ENCODE measurements at places on chromosomes 12 and 14.

DNA sequence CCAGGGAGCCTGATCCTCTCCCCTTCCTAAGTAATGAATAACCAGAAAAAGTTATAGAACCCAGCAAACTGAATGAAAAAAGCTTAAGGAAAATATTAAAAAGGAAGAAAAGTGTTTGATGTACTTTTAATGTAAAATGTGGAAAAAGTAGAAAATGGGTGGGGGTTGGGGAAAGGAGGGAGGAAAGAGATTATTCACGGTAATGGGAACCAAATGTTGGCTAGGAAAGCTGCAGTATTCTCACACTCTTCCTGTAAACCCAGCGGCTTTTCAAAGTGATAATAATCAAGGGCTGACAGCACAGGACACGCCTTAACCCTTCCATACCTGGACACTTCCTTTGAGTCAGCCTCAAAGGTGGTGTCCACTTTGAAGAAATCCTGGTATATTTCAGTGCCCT lies 139.2 kb downstream of the TGFB3 start:
- no peak for DNase-seq

GRCh38 chr12:51357374-51358047 lies 11.0 kb upstream of the CELA1 start:
- DNase-seq = no peak

DNA sequence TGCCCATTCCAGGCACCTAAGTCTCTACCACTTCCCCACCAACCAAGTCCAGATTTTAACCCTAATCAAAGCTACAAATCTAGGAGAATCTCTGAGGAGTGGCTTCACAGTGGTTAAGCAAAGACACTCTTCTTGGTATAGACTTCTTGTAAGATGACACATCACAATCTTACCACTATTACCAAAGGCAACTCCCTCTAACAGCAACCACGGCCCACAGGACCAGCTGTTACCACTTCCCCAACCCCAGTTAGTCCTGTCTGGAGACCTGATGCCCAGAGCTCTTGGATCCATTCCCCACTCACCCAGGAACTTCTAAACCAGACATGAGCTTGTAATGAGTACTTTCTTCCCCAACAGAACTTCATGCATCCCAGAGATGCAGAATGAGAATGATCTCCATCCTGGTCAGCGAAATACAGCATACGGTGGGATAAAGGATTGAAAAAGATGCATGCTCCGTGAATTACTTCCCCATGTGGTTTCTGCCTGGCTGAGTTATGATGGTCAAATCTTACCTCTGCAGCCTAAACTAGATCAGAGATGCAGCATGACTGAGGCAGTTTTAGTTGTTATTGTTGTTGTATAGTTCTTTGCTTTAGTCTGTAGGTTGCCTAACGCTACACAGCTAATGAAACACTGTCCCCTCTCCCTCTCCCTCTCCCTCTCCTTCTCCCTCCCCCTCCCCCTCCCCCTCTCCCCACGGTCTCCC lies 87.7 kb upstream of the FOXN3 start:
- no peak for DNase-seq

DNA sequence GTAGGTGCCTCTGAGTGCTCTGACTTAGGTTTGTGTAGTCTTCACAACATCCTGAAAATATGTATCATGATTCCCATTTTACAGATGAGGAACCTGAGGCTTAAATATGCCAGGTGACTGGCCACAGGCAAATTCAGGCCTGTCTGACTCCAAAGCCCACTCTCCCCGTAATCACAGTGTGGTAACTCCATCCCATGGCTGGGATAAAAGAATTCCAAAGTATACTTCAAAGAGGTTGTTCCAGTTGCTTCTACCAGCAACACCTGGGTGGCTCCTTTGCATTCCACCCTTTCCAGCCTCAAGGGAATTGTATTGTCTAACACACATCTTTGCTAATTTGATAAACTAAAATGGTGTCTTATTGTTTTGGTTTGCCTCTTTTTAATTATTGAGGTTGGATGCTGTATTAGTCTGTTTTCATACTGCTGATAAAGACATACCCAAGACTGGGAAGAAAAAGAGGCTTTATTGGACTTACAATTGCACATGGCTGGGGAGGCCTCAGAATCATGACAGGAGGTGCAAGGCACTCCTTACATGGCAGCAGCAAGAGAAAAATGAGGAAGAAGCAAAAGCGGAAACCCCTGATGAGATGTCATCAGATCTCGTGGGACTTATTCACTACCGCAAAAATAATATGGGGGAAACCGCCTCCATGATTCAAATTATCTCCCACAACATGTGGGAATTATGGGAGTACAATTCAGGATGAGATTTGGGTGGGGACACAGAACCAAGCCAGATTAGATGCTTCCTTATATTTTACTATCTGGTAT lies 9.9 kb upstream of the CHST11 start:
- DNase-seq = no peak

- DNase-seq = no peak
These were observed 33.3 kb downstream of the COCH start for GRCh38 chr14:30907659-30908057.

DNA sequence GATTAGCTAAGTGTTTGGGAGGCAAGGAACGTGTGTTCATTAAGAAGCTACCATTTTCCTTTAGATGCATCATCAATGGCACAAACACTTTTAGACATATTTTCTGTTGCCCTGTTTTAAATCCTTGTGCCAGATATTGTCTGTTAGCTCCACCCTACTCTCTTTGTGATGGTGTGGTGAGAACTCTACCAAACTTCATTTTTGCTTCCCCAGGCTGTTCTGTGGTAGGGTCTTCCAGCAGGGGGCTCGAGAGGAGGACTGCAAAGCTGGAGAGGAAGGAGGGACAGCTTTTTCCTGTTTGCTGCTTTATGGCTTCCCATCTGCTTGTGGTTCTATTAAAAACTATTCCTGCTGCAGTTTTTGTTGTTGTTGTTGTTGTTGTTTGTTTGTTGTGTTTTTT lies 23.8 kb upstream of the STRAP start:
- no peak for DNase-seq

DNA sequence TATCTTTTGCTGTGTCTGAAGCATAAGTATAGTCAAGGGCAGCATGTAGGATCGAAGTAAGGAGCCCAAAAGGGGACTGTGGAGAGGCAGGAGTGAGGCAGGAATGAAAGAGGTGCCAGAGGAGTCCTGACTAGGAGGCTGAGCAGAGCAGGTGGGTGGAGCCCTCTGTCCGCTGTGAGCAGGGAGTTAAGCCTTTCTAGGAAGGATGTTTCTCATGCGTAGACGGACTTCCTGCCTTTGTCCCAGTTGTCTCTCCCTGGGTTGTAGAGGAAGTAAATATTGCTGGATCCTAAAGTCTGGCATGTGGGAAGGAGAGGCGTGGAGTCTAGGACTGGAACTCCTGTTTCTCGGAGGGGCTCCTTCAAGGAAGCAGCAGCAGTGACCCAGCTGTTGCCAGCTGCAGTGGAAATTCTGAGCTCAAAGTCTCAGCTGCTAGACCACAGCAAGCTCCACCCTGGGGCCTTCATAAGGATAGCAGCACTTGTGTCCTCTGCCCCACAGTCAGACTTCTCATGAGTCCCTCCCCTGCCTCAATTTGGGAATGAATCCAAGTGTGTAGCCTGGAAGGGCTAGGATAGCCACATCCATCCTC lies 44.0 kb downstream of the RBMS2 start:
- DNase-seq = peak; percentile 25

- DNase-seq = no peak
These were observed 23.3 kb downstream of the TAS2R7 start for GRCh38 chr12:10779103-10779502.

- DNase-seq = no peak
These were observed 103.7 kb upstream of the PTPRR start for GRCh38 chr12:71024281-71024680.

GRCh38 chr12:67590149-67590790 lies 58.3 kb upstream of the DYRK2 start:
- no peak for DNase-seq

DNA sequence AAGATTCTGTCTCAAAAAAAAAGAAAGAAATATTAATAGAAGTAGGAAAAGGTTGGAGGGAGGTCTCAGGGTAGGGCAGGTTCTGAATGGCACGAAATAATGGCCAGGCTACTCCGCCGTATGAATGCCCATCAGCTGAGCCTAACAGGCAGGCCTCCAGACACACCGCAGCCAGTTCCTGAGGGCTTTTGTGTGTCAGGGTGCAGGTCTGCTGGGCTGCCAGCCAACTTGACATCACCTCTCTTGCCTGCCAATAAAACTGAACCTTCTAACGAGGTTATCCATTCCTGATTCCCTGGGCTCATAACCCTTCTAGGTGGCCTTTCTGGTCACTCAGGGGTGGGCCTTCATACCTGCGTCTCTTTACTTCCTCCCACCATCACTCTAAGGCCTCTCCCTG lies 3.0 kb downstream of the IFI27 start:
- no peak for DNase-seq

DNA sequence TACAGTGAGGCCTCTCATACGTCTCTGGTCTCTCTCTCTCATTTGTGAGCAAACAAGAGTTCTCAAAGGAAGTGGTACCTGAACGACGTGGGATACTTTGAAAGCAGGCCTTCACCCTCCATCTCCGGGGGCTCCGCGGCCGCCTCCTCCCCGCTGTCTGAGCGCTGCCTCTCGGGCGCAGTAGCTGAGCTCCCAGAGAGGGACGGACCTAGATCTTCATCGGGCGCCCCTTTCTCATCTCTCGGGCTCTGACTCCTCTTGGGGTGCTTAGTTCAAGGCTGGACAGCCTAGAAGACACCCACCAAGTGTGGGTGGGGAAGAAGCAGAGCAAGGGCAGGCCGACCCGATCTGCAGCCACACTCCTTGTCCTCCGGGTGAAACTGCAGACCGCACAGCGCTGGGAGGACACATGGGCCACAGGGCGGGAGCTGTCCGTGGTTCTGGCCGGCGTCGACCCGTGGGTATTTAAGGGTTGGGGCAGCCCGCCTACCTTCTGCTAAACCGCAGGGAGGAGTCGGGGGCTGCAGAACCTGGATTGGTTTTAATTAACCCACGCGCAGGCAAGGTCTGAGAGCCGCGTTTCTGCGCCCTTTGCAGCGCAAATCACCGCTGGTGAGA lies 92.7 kb downstream of the PAH start:
- DNase-seq = no peak

DNA sequence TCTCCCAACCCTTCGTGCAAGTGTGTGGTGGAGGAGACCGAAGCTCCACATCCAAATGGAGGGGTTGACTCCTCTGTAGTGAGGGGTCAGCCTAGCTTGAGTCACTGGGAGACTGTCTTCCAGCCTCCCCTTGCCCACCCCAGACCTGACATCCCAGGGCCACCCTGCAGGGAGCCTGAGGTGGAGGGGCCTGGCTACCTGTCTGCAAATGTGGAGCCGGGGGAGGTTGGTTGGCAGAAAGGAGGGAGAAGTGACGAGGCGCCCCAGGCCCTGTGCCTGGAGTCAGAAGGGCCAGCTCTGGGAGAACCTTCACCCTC lies 37.5 kb downstream of the NFKBIA start:
- no peak for DNase-seq

GRCh38 chr12:89840162-89840922 lies 131.7 kb upstream of the ATP2B1 start:
- DNase-seq = no peak

GRCh38 chr12:111130336-111130735 lies 210.0 kb upstream of the MYL2 start:
- no peak for DNase-seq

GRCh38 chr12:24852420-24852819 lies 96.5 kb downstream of the BCAT1 start:
- DNase-seq = no peak

- DNase-seq = no peak
These were observed 255.3 kb downstream of the AEBP2 start for GRCh38 chr12:19694627-19695026.

DNA sequence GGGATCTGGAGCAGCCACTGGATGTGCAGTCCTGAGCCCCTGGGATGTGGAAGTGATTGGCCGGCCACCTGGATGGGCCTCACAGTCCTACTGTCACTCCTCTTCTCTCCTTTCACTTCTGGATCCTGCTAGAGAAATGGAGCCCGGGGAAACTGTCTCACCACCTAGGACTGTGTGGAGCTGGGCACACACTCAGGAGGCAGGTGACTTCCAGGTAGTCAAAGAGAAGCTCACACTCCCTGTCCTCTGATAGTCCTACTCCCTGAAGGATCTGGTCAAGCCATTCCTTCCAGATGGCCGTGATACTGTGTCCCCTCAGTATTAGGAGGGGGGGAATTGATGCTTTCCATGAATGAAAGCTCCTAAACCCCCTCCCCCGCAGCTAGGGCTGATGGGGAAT lies 201.1 kb downstream of the ZFP36L1 start:
- DNase-seq = no peak

GRCh38 chr12:6295094-6295811 lies 15.2 kb upstream of the PLEKHG6 start:
- DNase-seq = no peak

DNA sequence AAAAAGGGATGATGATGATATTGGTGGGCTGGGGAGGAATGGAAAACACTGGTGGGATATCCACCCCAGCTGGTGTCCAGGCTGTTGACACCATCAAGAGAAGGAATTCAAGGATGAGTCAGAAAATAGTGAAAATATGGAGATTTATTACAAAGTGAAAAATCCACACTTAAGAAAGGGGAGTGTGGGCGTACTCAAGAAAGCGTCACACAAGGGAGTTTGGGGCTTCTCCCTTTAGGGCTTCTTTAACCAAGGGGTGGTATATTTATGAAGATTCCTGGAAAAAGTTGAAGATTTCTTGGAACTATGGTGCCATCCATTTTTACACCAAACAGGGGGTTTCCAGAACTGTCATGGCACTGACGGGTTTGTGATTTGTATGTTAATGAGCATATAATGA lies 63.1 kb upstream of the ARID2 start:
- DNase-seq = no peak

- DNase-seq = no peak
These were observed 37.8 kb downstream of the PRPF40B start for GRCh38 chr12:49661191-49661590.

DNA sequence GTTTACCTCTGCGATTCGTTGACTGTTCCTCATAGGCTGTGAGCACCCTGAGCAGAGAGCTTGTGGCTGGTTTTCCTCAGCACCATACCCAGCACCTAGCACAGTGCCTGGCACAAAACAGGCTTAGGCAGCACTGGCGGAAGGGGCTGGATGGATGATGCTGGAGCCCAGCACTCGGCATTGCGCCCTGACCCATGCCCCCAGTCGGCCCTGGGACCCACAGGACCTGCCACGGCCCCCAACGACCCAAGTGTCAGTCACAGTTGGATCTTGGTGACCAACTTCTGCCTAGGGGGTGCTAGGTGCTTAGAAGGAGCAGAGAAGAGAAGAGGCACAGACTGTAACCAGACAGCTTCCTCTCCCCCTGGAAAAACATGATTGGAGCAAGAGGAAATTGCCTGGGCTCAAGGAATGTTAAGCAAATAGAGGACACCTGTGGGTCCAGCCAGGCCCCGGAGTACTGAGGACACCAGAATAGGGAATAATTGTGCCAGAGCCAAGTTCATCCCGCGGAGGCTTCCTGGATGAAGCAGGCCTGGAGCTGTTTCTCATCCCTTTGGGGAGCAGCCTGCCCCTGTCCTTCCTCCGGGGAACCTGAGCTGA lies 31.5 kb downstream of the DEGS2 start:
- no peak for DNase-seq

Data from putamen (tissue), 1 donor.